Hematopoietic multipotent progenitor cell treated with erythropoietin and hydrocortisone succinate and interleukin-3 and kit ligand, for 15 days (in vitro differentiated cells): ENCODE measurements at places on chromosomes 7 and 10.

GRCh38 chr10:22978918-22979317 lies 51.1 kb downstream of the ARMC3 start:
- no peak for DNase-seq

DNA sequence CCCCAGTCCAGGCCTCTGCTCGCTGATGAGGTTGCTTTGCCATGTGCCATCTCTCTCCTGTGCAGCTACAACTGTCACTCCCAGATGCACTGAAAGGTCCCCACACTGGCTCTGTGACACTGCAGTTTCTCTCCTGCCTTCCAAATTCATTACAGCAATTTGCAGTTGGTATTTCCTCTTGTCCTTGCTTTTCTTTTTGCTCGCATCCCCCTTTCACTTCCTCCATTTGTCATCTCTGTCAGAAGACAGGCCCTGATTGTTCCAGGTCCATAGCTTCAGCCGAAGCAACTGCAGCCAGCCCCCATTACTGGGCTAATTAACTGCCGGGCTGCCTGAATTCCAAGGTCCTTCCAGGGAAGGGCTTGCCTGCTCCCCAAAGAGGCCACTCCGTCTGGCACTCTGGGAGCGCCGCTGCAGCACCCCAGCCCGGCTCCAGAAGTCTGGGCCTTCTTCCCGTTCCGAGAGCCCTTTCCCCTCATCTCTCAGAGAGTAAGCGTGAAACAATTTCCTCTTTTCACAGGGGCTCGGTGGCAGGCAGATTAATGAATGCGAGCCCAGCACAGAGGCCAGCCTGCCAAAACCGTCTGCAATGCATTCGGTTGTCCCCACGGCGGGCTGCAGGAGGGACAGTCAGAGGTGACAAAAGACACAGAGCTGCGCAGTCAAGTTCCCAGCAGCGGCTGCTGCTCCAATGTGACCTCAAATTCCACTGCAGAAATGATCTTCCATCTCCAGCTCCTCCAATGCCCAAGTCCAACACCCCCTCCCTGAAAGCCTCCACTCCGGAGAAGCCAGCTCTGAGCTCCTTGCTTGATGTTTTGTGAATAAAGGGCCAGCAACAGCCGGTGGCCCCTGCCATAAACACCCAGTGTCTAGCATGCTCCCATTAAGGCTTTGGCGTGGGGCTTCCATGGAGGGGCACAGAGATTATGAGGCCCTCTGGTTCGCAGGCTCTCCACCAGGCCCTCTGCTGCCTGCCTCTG lies 279.4 kb upstream of the HABP2 start:
- no peak for DNase-seq

DNA sequence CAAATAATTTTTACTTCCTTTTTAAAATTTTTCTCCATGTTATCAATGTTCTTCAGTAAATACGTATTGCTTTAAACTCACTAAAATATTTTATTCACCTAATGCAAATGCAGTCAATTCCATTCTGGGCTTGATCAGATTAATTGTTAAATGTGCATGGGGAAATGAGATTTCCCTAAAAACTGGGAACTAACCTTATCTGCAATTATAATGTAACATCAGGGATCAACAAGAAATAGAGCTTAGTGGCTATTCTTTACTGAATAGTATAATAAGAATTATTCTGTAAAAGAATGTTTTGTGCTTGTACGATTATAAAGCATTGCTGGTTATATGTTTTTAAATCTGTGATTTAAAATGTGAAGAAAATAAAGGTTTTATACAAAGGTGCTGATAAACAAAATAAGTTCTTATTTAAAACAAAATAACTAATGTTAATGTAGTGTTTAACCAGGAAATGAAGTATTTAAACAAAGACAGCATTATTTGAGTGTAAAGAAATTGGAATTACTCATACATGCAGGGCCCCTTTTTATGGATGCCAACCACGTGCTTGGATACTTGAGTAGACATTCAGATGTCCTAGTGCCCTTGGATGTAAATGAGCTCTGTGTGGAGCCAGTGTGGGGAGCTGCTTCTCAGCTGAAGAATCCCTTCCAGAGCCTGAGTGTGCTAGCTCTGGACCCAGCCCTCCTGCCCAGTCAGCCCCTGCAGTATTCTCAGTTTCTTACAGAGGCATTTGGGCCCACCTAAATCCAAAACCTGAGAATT lies 84.2 kb downstream of the REEP3 start:
- no peak for DNase-seq

GRCh38 chr7:107318523-107319160 lies 149.8 kb downstream of the HBP1 start:
- DNase-seq: peak; percentile 77

- DNase-seq: no peak
These were observed 79.5 kb upstream of the SVIL start for GRCh38 chr10:29714096-29714874.

GRCh38 chr7:96424411-96424810 lies 102.5 kb upstream of the SLC25A13 start:
- no peak for DNase-seq

DNA sequence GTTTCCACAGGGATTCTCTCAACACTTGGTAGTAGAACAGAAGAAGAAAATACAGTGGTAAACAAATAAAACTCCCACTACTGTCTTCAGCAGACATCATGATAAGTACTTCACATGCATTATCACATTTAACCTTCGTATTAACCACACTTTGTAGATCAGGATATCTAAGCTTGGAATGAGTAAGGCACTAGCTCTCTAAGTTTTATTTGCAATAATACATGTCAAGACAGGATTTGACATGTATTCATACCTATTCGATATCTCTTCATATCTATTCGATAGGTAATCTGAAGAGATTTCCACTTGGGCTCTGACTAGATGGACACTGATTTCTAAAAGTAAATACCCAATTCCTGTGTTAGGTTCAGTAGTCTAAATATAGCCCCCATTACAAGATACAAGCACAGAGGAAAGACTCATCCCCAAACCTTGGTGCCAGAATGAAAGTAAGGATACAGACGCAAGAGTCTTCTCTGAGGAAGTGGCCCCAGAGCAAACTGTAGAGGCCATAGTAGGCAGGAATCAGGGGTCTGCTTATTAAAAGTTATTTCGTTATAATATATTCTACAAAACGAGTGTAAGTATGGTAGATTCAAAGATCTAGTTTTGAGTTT lies 58.4 kb downstream of the FOXP2 start:
- DNase-seq: no peak

GRCh38 chr10:72333112-72334015 lies 21.4 kb downstream of the DNAJB12 start:
- no peak for DNase-seq

- no peak for DNase-seq
These were observed 68.4 kb upstream of the PRPS1L1 start for GRCh38 chr7:18096087-18096486.

- no peak for DNase-seq
These were observed 690.3 kb upstream of the FOXK1 start for GRCh38 chr7:3991731-3992231.

GRCh38 chr10:79397575-79398303 lies 47.7 kb downstream of the ZCCHC24 start:
- DNase-seq: no peak

- DNase-seq: no peak
These were observed 44.7 kb upstream of the CDK6 start for GRCh38 chr7:92881091-92881485.

GRCh38 chr7:55690-56248 lies 136.6 kb upstream of the FAM20C start:
- DNase-seq: no peak

GRCh38 chr10:118595598-118596425 lies at the start of gene PRLHR:
Gene PRLHR (minus strand): TSS chr10:118595648. CDS start chr10:118595244, 404 bp downstream.
- DNase-seq: no peak

- no peak for DNase-seq
These were observed 19.7 kb downstream of the DNAJC12 start for GRCh38 chr10:67818323-67818722.

DNA sequence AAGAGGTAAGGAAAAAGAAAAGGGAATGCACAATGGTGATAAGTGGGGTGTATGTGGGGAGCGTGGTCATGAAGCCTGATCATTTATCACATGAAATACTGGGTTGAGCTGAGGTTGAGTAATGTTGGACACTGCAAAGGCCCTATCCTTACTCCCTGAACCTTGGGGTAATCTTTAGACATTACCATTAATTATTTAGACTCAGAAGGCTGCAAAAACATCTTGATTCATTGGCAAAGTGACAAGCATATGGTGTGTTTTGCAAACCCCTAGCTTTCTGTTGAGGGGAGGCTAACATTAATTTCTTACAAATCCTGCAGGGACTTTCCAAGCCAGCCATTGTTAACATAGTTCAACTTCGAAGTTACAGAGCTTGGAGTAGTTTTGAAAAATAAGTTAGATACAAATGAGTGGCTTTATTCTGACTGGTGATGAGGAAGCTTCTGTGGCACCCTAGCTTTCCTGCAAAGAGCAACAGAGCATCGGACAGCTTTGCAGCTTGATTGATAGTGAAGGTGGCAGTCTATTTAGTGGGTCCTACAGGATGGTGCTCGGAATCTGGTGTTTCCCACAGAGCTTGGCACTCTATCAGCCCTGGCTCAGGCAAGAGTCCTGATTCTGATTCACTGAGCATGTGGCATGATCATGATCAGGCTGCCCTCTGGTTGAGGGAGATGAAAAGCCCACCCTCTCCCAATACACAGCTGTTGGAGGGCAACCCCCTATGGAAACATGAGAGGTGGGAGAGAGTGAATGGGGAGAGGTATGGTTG lies 153.7 kb upstream of the NPVF start:
- no peak for DNase-seq

DNA sequence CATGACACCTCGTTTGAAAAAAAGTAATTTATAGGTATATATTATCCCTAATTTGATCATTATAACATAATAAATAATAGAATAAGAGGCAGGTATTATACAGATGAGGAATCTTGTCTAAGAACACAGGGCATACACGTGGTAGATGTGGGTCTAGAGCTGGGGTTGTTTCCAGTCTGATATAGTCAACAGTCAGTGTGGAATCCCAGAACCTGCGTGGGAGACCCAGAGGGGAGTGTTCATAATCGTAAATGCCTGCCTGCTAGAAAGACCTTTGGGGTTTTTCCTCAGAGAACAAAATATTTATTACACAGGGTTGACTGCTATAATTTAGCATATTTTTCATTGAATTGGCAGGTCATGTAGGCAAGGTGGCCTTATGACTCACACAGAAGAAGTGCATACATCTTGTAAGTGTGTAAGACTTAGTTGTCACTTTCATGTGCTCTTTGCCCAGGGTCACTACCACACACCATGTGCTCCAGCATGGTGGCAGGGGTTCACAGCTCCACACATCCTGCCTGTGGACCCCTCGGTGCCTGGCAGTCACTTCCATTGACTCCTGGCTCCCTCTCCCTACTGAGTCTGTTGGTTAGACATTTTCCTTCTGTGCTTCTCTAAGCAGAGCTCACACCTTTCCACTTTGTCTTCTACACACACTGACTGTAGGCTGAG lies 94.9 kb upstream of the IKZF1 start:
- DNase-seq: no peak

DNA sequence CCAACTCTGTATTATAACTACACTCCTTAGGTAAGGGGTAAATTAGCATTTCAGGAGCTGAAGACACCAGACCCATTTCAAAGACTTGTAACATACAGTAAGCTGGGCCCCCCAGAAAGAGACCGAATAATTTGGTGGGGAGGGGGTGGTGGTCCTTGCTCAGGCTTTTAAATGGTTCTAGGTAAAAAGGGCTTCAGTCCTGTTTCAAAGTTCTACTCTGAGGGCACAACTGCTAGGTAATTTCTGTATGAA lies 73.0 kb downstream of the RTKN2 start:
- no peak for DNase-seq

DNA sequence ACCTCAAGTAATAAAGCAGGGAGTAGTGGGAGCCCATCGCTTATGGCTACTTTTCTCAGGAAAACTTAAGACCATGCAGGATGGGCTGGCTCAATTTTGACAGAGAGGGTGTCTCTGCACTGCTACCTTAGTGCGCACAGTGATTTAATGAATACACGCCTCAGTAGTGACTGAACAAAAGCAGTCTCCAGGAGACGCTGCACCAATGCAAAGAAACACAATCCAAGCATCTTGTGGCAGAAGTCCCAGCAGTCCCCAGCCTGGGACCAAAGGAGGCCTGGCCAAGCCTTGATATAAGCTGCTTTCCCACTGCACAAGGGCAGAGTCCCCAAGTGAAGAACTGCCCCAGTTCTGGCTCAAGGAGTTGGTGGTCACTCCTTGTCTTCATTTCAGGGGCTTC lies 368.9 kb downstream of the KCNMA1 start:
- no peak for DNase-seq

DNA sequence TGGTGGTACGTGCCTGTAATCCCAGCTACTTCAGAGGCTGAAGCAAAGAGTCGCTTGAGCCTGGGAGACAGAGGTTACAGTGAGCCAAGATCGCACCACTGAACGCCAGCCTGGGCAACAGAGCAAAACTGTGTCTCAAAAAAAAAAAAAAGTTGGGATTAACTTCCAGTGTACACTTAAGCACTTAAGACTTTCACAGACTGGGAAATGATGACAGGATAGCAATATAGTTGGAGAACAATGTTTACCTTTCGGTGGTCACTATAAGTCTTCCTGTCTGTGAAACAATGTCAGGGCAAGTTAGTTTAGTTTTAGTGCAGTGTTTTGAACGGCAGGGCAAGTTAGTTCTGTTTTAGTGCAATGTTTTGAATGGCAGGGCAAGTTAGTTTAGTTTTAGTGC lies 130.2 kb downstream of the TPST1 start:
- no peak for DNase-seq

GRCh38 chr10:33657154-33657908 lies 322.9 kb upstream of the NRP1 start:
- DNase-seq: no peak

DNA sequence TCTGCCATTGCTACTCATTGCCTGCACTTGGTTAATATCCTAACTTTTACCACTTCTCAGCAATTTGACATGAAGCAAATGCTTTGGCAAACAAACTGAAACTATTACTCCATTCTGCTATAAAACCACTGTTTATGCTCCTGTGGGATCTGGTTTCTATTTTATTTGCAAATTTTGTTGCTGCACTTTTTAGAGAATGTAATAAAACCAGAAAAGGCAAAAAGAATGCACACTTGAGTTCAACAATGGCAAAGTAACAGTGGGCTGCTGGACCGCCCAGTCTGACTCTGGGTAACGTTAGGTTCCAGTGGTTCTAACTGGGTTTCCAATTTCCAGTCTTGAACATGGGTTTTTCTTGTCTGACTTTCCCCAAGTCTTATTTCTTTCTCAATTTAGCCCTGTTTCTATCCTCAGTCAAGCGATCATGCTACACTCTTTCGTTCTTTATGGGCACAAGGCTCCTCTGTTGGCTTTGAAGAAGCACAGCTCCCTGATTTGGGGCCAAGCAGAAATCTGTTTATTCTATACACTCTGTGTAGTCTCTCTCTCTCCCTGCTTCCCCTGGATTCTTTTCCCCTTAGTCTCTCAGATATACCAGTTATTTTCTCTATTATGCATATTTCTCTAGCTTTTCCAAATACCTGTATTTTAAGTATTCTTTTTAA lies 129.2 kb upstream of the FAM3C start:
- no peak for DNase-seq
